ENCODE measurements at places on chromosomes 13 and 19.

DNA sequence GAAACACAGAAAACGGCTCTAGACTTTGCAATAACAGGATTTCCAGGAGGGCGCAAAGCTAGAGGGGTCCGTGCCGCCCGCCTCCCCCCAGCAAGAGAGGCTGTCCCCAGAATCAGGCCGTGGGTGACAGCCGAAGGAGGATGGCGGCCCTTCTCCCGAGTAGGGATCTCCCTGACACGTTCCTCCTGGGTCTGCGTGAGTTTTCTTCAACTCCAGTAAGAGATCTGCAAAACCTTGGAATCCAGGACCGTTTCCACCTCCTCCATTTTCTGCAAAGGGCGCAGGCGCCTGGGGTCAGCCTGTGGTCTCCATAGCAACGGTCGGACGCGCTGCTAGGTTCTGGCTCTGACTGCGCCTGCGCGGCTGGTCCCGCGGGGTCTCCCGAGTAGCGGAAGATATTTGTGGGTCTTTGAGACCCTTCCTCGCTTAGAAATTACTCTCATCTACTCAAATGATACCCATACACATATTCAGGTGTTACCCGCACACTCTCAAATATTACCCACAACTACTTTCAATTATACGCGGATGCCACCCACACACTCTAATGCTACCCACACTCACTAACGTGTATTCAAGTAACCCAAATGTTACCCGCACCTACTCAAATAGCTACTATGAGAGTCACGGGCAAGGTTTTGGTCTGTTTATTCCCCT, 2.1 kb downstream of the PNMA8C start:
- peak; percentile 30 for DNase-seq

DNA sequence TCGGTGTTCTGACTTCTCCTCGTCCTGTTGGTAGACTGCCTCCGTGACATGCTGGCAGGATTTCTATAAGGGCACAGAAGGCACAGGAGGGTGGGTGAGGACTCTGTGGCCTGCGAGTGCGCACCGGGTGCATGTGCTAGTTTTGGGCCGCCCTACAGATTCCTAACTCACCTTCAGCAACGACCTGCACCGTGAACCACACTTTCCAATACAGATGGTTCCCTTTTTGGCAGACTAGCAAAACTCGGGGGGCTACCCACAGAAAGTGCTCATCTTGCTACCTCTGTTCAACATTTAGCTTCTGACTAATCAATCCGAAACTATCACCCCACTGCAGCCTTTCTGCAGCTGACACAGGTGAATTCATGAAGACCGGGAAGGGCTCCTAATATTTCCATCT, 14.1 kb upstream of the AMER2 start:
- no peak for DNase-seq

DNA sequence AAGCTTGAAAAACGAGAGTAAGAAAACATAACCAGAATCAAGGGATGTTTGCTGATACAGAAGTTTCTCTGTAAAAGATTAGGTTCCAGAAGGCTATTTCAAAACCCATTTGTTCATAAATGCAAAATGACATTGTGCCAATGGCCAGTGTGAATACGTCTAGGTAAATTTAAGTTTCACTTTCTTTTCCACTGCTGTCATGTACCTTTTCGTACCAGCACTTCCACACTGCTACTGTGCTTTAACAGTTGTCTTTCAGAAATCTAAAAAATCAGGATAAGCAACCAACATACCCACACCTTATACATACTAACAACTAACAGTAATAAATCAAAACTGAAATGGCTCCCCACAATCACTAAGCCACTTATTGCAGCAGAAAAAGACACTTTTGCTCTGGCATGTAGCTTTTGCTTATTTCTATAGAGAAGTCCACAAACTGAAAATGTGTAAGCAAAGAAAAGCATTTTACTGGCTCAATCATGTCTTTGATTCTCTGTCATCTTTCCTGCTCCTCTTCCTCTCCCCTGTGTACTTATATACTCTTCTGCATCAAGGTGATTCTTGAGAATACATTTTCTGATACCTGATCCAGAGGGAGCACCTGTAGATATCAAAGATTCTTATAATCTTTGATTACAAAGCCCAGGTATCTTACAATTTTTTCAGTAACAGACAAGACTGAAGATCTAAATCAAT, 34.3 kb downstream of the ELF1 start:
- DNase-seq: no peak

DNA sequence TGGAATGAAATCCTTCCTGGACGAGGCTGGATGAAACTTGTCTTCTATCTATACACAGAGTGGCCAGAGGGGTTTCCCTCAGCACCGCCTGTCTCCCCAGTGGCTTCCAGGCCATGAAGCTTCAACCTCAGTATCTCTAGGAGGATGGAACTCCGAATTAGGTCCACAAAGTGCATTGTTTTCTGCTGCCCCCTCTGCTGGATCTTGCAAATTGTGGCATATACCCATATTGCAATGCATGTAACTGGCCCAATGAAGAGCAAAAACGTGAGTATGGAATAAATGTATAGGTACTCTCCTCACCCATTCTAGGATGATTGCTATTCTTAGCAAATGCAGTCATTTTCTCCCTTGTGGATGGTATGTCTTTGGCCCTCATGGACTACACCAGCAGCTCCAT, 14.7 kb upstream of the LILRB4 start:
- no peak for DNase-seq

DNA sequence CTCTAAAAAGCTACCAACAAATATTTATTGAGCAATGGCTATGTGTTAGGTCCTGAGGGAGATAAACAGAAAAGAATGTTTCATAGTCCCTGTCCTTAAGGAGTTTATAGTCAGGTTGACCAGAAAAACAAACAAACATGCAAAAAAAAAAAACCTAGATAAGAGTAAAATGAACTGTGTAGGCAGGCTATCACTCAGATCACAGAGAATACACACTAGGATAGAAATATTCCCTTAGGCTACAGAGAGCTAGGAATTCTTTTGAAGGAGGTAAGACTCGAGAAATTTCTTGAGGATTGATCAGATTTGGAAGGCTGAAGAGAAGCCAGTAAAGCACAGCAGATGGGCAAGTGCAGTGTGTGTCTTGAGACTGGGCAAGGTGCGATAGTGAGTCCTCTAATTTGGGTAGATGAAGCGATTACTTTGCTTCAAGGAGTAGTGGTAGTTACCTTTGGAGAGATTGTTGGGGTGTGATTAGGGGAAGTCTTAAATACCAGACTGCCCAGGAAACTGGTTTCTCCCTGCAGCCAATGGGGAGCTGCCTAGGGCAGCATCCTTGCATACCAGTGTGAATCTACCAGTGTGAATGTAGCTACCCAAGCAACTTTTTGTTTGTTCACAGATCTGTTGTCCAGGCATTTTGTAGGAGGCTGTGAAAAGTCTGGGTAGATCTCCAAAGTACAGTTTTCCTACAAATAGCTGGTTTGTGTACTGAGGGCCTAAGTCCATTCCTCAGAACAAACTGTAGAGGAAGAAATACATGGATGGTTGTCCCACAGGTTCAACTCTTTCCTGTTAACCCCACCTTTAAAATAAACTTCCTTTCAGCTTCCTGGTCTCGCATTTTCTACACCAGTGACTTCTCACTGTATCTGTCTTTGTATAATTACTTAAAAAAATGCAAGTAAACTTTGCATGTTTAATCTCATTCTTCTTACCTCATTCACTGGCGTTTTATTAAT, 314.1 kb downstream of the KLF5 start:
- no peak for DNase-seq

- DNase-seq: no peak
These were observed 23.3 kb upstream of the C13orf46 start for GRCh38 chr13:113996912-113997745.

DNA sequence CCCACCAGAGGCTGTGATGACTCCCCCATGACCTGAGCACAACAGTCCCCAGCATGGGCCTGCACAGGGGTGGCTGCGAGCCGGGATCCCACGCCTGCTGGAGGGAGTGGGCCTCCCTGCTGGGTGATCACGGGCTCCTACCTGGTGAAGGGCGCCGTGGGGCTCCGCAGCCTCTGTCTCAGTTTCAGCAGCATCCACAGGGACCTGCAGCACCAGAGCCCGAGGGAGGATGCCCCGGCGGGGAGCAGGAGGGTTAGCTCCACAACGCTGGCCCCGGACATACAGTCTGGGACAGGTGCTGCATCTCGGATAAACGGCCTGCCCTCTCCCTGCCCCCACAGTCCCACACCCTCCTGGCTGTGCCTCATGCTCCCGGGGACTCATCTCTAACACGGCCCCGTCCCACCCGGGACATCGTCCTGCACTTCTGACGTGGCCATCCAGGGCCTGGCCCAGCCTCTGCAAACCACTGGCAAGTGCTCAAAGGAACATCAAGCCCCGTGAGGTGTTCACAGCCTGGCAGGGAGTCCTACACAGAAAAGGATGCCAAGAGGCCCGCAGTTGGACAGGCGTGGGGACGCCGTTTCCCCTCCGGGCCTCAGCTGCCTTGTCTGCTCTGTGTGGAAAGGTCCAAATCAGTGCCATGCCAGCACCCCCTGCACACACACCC, 10.5 kb downstream of the PEX11G start:
- DNase-seq: no peak

GRCh38 chr19:36574741-36575140, 1.6 kb upstream of the ZNF529 start:
- no peak for DNase-seq

DNA sequence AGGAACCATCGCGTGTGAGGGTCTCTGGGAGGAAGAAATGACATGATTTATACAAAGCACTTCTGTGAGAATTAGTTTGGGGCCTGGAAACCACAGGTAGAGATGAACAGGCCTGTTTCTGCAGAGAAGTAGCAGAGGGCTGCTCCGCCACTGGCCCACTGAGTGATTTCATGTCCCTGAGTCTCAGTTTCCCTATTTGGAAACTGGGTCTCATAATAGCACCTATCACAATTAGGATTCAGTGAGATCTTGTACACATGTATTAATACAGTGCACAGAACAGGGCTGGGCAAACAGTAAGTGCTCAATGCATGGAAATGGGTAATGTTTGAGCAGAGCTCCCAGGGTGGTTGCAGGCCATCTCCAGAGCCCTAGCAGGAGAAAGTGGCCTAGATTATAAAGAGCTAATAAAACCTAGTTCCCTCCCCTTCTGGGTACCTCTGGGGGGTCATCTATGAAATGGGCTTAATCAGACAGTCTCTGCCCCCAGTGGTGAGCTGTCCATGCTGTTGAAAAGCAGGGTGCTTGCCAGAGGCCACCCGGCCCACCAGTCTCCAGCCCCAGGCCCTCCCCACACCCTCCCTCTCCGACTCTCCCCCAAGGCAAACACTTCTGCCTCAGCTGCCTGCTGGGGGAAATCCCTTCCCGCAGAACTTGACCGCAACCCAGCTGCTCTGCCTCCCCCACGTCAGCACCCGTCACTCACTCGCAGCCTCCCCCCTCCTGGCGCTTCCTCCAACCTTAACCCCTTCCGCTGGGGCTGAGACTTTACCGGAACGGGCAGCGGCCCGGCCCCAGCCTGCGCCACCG, 4.5 kb downstream of the BCL3 start:
- peak; percentile 83 for DNase-seq

- no peak for DNase-seq
These were observed 44.5 kb downstream of the VWA8 start for GRCh38 chr13:41916173-41916954.

- DNase-seq: no peak
These were observed 928.7 kb downstream of the PCDH9 start for GRCh38 chr13:66301482-66301881.

GRCh38 chr13:57045826-57046546, 94.7 kb upstream of the PRR20A start:
- DNase-seq: no peak

- no peak for DNase-seq
These were observed 113.7 kb downstream of the RFC3 start for GRCh38 chr13:33931397-33932311.

GRCh38 chr19:7701654-7702457, at the start of gene FCER2:
Gene FCER2 (minus strand): TSS chr19:7702131. CDS start chr19:7699760, 2,371 bp downstream.
- DNase-seq: no peak

DNA sequence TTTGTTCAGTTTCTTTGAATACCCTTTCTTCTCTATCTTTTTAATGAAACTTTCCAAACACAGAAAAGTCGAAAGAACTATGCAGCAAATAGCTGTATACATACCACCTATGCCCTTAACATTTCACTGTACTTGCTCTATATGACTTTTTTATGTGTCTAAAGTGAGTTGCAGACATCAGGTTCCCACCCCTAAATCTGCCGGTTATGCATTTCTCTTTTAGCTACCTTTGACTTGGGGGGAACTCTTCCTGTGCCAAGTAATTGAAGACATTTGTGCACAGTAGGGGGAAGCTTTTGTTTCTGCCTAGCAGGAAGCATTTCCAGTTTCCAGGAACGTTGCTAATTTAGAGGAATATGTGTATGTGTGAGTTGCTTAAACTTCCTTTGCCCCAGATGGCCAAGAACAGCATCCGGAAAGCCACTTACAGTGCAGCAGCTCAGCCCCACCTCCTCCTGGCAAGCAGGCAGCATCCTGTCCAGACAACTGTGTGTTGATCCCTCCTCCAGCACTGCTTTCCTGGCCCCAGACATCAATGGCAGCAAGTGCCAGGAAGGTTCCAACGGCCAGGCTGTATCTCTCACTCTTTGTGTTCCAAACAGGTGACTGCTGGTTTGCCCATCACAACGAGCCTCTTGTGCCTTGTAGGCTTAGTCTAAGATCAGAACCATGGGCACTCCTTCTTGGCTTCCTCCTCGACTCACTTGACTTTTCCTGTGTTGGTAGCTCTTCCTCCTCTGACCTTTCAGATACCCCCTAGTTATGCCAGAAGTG, 14.7 kb upstream of the GRAMD1A start:
- DNase-seq: no peak

- DNase-seq: no peak
These were observed 169.5 kb upstream of the UBL3 start for GRCh38 chr13:30019648-30020626.

GRCh38 chr19:46633130-46633529, 2.9 kb downstream of the GNG8 start:
- no peak for DNase-seq

DNA sequence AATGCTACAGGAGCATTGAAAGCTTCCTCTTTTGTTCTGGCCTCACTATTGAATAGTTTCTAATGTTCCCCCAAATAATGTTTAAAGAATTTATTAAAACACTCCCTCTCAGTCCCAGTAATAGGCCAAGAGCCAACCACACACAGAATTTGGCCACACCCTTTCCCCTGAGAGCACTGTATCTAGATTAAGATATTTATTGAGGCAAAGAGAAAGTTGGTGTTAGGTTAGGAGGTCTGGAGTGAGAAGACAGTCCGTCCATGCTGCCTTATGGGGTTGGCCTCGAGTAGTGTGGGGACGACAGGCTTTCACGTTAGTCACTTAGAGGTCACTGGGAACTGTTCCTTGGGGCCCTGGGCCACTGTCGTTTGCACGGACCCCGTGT, 122.9 kb upstream of the RNF113B start:
- no peak for DNase-seq

- no peak for DNase-seq
These were observed 562.5 kb downstream of the GPC6 start for GRCh38 chr13:93789058-93789457.

DNA sequence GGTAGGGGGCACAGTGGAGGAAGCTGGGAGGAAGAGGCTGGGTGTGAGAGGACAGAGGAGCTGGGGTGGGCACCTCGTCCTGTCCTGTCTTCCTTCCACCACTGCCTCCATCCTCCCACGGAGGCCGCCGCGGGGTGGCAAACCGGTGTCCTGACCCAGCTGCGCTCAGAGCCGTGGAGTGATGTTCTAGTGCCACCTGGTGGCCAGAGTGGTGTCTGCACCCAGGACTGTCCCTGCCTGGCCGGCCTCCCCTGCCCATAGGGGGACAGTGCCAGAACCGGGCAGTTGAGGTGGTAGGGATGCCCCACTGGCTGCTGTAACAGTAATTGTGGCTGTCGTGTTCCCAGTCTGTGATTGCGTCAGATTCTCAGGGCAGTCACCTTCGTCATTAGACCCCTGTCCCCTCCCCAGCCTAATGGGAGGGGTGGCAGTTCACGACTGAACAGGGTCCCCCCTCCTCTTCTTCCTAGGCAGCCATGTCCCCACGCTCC, 11.1 kb upstream of the ARRDC2 start:
- DNase-seq: peak; percentile 79

GRCh38 chr13:110201114-110201513, 105.8 kb downstream of the COL4A1 start:
- no peak for DNase-seq

All from activated naive CD8-positive, alpha-beta T cell treated with anti-CD3 and anti-CD28 coated beads, Interleukin-2, amount 50 U/mL, for 16 hours (primary cell).